Umbilical cord (tissue), 2 donors: ENCODE measurements at places on chromosomes 5 and 9.
A peak's percentile ranks its signal among the peaks of the same experiment; 100 is the strongest.

- DNase-seq: peak; percentile 1
Measured at GRCh38 chr9:74379718-74380117, 117.4 kb upstream of the RORB start.

DNA sequence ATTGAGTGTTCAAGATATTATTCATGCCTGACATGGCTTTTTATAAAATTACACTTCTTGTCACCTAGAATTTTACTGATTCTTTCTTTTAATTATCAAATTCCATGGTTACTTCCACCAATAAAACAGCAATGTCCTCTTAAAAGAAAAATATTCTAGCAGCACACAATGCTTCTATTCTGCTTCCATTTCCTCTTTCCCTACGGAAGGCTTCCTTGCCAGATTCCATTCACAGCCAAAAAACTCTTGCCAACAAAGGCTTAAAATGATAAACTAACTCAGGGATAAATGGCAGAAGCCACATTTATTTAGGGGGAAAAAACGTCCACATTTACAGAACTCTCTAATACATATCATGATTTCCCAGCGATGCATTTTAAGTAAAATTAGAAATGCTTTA, 111.6 kb downstream of the CTNND2 start:
- no peak for DNase-seq

DNA sequence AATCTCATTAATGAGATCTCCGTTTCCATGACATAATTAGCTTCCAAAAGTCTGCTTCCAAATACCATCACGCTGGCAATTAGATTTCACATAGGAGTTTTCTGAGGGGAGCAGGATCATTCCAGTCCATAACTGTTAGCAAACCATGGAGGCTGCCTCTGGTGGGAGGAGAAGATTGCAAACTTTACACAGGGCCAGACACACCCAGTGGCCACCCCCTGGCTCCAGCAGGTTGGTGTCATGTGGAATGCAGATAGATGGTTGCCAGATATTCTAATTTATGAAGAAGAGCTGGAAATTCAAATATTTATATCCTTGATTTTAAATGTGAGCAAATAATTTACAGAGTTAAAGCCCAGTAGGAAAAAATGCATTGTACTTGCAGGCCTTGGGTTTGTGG, 164.2 kb downstream of the ICE1 start:
- no peak for DNase-seq

- DNase-seq: no peak
Measured at GRCh38 chr5:150765799-150766169, 7.0 kb upstream of the DCTN4 start.

- no peak for DNase-seq
Measured at GRCh38 chr5:163163858-163164257, 273.5 kb upstream of the CCNG1 start.

DNA sequence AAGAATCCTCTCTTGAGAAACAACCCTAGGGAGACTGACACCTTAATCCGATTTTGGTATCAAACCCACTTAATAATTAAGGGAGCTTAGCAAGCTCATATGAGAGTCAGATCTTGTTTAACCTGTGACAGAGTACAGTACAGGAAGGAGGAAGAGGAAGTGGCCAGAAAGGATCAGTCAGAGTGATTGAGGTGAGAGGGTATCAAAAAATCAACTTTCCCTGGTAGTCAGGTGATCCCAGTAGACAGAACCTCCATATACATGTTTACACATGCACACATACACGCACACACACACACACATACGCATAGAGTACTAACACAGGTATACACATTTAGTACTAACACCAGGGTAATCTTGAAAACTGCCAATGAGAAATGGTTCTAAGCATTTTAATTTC, 56.8 kb downstream of the GLIS3 start:
- no peak for DNase-seq

DNA sequence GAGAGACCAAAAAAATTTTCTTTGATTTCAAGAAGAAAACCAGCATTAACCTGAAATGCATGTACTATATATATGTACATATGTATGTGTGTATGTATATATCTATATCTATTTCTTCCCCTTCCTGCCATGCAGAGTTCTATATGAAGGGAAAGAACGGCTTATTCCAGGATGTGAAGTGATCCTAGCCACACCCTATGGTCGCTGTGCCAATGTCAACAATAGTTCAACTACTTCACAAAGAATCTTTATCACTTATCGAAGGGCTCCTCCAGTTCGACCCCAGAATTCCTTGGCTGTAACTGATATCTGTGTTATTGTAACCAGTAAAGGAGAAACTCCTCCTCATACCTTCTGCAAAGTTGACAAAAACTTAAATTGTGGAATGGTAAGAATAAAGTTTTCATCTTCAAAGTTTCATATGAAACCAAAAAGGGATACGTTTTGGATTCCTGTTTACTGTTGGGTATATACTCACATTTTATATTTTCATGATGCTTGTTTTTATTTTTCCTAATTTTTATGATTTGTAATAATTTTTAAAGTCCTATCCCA, 56.2 kb downstream of the DENND4C start:
- peak; percentile 6 for DNase-seq

DNA sequence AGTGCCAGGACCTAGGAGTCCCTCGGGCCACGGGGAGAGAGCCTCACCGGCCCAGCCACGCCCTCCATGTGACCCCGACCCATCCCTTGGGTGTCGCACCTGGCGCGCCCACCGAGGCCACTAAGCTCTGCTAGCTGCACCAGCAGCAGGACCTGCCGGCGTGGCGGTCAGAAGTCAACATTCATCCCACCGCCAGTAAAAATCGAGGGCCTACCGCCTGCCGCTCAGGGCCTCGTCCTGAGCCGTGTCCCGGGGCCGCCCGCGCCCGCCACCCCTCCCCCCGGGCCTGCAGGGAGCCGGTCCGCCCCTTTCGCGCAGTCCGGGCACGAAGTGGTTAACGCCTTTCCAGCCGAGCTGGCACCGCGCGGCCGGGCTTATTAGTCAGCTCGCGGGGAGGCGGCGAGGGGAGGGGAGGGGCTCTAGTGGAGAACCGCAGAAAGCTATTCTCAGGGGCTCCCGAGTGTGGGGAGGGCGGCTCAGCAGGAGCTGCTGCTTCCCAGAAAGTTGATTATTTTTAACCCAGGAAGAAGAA, 124.4 kb downstream of the C9orf50 start:
- peak; percentile 97 for DNase-seq

GRCh38 chr5:169426784-169427183, 125.8 kb upstream of the SLIT3 start:
- no peak for DNase-seq

DNA sequence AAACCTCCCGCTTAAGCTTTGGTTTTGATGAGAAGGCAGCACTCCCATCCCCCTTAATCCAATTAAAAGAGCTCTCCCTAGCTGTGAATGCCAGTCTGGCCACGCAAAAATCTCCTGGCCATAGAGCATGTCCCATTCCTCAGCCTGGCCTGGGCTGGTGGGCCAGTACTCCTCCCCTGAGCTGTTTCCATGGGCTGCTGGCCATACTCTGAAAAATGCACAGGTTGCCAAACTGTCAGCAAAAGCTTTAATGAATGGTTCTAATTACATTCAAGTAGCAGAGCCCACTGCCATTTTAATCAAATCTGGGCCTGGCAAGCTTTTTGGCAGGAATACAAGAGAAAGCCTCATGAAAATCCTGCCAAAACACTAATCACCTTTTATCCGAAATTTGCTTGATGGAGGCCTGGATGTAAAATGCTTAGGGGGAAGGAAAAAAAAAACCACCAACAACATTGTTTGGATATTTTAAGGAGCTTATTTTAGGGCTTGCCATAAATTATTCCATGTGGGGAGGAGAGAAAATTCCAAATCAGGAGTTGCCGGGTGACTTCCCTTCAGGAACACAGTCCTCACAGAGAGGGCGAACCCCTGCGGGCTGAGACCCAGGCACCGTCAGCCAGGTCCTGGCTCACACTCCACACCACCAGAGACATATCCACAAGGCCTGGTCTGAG, 243.3 kb downstream of the SEC61B start:
- no peak for DNase-seq

DNA sequence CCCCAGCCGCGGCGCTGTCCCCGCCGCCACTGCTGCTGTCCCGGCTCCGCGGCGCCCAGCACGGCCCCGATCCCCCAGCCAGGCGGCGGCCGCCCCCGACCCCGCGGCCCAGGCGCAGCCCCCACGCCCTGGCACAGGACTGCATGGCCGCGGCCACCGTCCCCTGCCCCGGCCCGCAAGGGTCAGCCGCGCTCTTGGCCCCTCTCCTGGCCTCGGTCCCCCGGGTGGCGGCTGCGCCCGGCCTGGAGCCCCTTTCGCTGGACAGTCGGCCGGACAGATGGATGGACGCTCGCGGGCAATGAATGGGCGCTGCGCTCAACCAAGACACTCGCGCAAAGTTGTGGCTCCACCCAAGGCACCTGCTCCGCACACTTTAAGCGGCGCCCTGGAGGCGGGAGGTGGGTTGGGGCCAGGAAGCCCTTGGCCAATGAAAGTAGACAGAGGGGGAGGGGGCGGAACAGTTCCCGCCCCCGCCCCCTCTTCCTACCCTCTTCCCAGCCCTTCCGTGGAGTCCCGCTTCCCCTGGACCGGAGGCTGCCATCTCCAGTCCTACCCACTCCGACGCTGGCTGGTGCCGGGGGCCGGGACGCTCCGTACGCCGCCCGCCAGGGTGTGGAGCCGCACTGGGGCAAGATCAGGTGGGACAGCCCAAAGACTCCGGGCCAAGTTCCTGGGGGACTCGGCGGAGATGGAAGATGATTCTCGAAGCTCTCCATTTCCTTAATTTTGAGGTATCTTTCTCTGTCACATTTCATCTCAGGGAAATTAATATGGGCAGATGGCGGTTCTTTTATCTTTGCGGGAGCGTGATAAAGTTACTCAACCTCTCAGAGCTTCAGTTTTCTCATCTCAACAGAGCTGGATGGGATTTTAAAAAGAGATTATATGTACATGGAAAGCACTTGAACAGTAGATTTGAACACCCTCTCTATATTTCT, at the start of gene GLDC:
Gene GLDC, minus strand, starts transcription at position 375 of the 938 bp plus-strand sequence. Its CDS starts 230 bp downstream, at position 145.
- no peak for DNase-seq

DNA sequence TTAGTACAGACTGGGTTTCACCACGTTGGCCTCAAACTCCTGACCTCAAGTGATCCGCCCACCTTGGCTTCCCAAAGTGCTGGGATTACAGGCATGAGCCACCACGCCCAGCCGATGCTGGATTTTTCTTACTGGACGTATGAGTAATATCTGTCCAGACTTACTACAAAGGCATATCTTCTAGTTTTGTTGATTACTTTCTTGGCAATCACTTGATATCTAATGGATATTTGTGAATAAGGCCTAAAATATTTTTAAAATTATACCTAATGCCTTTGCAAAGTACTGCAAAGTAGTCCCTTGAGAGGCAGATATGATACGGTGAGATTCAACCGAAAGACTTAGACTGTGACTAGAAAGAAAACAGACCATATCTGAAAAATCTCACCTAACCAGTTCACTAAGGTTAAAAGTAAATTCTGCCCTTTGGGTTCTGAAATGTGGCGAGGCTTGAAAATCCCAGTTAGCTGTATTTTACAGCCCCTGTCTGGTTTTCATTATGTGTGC, 152.1 kb downstream of the GNAQ start:
- DNase-seq: peak; percentile 81

GRCh38 chr9:112789473-112789872, 38.9 kb downstream of the SNX30 start:
- DNase-seq: peak; percentile 96

DNA sequence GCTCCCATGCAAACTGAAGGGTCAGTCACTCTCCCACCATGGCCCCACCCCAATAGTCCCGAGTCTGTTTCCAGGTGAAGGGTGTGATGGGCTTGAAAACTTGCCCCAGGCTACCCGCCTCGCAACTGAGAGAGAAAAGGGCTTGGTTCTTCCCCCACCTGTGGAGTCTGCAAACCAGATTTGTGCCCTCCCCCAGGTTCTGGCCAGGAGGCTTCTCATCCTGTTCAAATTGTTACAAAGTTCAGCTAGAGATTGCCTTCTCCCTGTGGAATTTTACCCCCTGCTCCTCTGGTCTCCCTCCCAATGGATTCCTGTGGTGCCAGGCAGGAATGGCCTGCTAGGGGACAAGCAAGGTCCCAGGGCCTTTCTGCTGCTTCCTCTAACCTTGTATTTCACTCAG, 93.1 kb upstream of the ACO1 start:
- DNase-seq: no peak

DNA sequence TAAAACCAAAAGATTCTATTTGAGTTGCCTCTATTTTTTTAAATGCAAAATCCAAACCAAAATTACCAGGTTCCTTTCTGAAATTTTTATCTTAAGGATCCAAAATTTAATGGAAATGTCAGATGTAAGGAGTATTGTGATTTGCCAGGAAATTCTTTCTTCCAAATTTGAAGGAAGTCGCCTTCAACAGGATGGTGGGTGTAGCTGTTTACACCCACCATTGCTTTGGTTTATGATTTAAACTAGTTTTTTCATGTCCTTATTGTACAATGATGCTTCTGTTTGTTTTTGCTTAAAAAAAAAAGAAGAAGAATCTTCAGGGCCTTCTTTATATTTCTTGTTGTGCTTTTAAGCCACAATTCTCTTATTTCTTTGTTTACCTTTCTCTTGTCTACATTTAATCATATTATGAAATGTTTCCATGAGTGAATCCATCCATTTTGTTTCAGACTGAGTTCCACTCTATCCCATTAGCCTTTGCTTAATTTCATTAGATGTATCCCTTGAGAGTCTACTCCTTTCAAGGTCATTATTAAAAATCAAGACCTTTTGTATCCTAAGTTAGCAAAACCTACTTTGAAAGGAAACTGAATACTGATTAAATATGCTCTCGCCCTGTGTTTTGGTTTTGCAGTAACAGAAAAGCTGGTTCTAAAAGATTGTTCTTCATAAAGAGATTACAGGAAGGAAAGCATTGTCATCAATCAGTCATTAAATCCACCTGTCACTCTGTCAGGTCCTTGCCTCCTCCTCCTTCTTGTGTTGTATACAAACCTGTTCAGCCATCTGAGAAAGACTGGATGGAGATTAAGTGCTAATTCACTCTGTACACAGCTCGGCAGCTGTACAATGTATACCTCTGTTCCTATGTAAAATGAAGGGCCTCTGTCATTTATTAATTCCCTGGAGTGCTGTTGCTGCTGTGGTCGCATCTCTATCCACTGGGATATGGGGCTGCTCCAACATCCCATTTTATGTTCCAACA, 45.5 kb upstream of the SLC2A8 start:
- DNase-seq: no peak

DNA sequence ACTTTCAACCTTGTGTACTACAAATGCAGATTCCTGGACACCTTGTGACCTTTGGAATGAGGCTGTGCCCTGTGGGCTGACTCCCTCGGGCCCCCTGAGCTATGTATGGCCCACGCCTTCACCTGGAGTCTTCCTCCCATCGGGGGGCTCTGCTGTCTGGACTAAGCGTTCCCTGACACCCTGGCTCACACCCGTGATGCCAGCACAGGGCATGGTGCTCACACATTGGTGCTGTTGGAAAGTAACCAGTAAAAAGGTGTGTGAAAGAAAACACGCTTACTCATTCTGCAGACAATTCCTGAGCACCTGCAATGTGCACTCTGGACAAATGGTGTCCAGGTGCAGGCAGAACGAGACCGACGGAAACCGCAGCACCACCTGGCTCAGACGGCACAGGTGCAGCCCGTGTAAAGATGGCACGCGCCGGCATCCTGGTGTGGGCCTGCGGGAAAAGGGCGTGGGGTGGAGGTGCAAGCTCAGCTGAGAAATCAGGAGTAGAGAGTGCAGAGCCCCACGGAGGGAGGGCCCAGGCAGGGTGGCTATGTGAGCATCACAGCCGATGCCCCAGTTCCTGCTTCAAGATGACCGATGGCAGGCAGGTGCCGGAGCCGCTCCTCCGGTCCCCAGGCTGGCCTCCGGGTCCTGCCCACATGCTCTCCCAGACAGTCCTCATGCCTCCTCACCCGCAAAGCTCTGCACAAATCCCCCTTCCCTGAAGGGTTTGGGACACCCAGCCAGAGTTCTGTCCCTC, 11.0 kb downstream of the LPCAT1 start:
- DNase-seq: no peak
